Dorsolateral prefrontal cortex (tissue), 122 donors: ENCODE measurements at places on chromosomes 7 and 10.

DNA sequence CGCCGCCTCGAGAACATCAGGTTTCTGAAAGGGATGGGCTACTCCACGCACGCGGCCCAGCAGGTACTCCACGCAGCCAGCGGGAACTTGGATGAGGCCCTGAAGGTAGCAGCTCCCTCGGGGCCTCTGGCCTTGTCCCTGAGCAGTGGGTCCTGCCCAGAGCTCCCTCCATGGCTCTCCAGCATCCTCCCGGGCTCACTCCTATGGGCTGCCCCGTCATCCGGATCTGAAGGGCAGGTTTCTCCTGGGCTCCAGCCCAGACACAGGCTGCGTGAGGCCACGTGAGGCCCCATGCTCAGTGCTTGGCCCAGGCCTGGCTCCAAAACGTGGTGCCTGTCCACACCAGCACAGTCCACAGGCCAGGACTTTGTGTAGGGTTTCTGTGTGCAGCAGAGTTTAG, 32.5 kb downstream of the NUB1 start:
- no peak for DNase-seq

- DNase-seq, result no peak
Measured at GRCh38 chr10:127971963-127972615, 65.2 kb downstream of the PTPRE start.

GRCh38 chr10:32149252-32149955, 93.2 kb upstream of the KIF5B start:
- DNase-seq, result no peak

- DNase-seq, result peak; percentile 23
Measured at GRCh38 chr7:128259131-128260061, 18.3 kb downstream of the LEP start.

GRCh38 chr10:74075906-74076305, 74.7 kb downstream of the AP3M1 start:
- no peak for DNase-seq

- no peak for DNase-seq
Measured at GRCh38 chr10:132455986-132456847, 59.2 kb downstream of the PWWP2B start.

GRCh38 chr7:80604436-80604835, 34.0 kb upstream of the CD36 start:
- DNase-seq, result no peak

DNA sequence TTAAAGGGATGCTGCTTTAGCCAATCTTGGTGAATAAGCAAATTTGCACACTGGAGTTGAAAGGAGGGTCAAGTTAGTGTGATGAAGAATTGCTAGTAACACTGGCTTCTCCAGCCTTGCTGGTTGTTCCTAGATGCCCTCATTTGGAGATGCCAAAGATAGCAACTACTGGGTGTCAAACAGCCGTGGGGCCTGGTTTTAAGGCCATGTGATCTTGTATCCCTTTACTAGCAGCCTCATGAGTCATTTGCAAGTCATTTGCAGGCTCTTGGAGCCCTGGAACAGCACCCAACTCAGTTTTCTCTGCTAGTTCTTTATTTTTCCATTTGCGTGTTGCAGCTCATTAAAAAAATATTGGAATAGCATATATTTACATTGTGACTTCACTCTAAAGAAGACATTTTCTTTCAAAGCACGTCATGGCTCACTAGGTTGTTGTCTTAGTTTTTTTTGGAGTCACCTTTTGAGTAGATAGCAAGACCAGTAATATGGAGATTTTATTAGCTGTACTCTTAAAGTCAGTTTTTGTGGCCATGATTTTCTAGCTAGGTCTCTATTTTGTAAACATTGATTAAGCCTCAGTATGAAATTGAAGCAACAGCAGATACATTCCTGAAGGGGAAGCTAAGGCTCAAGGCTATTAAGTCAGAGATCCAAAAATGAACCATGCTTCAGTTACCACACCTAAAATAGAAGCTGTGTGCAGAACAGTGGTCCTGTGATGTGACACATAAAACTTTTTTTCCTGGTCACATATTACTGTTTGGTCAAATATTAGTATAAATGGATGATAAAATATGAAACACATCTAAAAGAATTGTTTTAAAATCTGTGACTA, 1.3 kb downstream of the LSMEM1 start:
- no peak for DNase-seq

DNA sequence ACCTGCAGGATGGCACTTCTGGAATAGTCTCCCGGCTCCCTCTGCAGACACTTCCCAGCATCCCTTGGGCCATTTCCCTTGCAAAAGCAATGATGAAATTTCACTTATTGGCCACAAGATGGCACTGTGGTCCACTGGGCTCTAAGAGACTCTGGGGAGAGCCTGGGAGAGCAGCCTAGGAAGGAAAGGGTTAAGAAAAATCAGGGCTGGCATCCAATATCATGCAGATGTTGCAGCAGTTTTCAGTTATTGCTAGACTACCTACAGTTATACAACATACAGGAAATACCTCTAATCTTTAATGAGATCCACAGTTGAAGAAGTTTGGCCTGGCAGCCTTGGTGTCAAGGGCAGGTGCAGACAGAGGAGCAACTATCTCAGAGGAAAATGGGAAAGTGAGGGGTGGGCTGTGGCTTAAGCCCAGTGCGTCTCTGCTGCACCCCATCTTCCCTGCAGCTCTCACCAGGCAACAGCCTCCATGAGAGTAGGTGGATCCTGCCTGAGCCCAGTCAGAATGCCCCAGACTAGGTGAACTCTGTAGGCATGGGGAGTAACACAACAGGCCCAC, 100.2 kb upstream of the PRSS58 start:
- no peak for DNase-seq

DNA sequence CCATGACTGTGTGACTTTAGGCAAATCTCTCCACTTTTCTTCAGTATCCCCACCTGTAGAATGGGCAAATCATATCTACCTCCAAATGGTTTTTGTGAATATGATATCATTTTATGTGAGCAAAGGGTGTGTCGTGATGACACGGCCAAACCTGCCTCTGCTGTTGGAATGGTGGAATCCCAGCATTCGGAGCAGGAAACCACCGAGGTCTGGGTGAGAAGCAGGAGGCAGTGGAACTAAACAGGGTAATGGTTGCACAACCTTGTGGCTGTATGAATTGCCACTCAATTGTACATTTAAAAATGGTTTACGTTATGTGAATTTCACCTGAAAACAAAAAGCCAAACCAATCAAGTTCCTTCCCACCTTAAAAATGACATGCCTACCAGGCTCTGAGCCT, 131.4 kb upstream of the ZMIZ1 start:
- no peak for DNase-seq

GRCh38 chr10:91887272-91888076, 21.8 kb downstream of the FGFBP3 start:
- peak; percentile 48 for DNase-seq

DNA sequence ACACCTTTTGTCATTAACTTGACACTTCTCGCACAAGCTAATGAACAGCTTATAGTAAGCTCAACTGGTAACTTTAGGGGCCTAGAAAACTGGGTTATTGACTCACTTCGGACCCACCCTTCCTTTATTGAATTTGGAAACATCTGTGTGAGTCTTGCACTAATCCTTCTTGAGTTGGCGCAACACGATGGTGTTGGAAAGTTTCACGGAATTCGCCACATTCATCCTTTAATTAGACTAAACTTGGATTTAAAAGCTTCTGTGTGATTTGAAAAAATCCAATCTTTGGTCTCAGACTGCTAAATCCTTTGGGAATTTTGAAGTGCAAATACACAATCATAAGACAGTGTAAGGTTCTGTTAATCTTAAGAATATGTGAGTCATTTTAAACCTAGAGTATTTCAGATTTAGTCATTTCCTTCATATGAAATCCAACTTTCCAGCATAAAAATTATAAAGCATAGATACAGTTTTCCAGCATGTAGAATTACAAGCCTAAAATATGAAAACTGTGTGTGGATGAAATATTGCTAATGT, 15.1 kb downstream of the FZD8 start:
- DNase-seq, result no peak

GRCh38 chr10:79044036-79044632, 24.6 kb upstream of the ZMIZ1 start:
- DNase-seq, result no peak

DNA sequence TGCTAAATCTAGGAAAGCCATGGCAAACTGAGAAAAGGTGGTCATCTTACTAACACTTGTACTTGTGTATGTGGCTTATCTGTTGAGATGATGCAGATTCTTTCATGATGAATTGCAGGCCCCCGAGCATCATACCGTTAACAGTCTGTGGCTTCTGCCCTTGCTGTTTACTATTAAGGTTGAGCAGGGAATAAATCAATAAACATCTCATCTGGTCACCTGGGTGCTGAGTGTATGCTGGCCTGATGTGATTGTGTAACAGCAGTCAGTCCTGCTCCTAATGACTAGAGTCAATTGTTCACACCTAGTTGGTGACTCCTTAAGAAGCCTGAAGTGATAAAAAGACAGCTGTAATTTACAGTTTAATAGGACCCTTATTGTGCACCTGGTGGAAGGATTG, 8.3 kb upstream of the GNAT3 start:
- no peak for DNase-seq

GRCh38 chr7:135886345-135887132, 90.6 kb downstream of the MTPN start:
- DNase-seq, result no peak

GRCh38 chr7:71308096-71308495, 176.2 kb downstream of the GALNT17 start:
- DNase-seq, result peak; percentile 75

GRCh38 chr7:279821-280220, 10.1 kb upstream of the FOXL3 start:
- DNase-seq, result no peak

DNA sequence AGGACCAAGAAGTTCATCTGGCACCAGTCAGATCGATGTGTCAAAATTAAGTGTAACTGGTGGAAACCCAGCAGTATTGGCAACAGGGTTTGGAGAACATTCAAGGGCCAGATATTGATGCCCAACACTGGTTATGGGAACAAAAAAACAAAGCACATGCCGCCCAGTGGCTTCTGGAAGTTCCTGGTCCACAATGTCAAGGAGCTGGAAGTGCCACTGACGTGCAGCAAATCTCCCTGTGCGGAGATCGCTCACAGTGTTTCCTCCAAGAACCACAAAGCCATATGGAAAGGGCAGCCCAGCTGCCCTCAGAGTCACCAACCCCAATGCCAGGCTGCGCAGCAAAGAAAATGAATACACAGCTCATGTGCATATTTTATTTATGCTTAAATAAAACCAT, 10.1 kb upstream of the C7orf33 start:
- DNase-seq, result no peak

DNA sequence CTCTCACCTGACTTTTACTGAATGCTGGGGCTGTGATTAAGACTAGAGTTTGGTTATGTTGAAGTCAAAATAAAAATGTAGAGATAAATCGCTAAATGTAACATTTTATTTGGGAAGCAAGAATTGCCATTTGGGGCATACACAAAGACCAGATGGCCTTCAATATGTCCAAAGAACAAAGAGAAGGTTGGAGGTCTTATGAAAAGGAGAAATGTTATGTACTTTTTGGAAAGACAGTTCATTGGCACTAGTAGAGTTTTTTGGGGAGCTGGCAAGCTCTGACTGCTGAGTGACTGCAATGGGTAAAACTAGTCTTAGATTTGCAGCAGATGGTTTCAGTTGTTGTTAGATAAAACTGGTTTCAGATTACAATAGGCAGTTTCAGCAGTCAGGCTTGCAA, 35.6 kb upstream of the GALNT17 start:
- DNase-seq, result no peak

GRCh38 chr10:14409247-14409646, 78.5 kb upstream of the FRMD4A start:
- DNase-seq, result no peak

DNA sequence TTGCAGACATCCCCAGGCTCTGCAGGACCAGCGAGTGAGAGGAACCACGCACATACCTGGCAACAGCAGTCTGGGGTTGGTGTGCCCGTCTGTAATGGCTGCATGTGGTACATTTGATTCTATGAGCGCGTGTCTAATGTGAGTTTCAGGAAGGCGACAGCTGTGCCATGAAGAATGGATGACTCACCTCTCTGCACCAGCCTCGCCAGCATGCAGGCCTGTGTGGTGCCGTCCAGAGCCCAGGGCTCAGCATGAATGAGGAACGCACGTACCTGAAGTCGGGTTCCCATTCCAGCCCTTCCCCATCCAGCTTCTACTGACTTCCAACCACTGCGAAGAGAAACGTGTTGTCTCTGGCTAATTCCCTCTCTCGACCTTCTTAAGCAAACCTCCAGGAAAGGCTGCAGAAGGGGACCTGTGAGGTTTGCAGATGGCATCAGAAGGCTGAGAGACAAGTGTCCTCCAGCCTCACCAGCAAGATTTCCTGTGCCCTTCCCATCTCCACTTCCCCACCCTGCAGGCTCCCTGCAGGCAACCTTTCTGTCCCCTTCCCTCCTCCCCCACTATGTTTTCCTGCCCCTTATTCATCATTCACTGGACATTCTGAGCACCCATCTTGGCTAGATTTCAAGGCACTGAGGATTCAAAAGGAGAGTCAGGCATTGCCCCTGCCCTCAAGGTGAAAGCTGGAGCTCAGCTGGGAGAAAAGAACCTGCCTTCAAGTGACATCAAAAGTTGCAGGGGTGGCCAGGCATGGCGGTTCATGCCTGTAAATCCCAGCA, 54.3 kb downstream of the ASB13 start:
- no peak for DNase-seq
